ENCODE measurements at places on chromosomes 3 and 15.

DNA sequence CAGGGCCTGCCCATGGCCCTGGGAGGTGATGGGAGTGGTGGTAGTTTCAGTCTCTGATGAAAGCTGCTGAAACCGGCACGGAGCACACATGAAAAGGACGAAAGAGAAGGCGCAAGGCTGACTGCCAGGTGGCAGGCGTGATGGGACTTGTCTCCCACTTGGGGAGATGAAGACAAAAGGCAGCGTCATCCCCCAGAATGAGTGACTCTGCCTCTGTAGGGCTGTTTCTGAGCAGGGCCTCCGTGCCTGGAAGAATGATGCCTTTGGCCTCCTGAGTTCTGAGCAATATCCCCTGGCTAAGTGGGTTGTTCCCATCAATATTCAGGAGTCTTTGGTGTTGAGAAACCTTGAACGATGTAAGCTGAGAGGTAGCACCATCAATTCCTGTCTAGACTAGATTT is 237.8 kb downstream of the OPA1 start:
- peak; percentile 48 for DNase-seq

DNA sequence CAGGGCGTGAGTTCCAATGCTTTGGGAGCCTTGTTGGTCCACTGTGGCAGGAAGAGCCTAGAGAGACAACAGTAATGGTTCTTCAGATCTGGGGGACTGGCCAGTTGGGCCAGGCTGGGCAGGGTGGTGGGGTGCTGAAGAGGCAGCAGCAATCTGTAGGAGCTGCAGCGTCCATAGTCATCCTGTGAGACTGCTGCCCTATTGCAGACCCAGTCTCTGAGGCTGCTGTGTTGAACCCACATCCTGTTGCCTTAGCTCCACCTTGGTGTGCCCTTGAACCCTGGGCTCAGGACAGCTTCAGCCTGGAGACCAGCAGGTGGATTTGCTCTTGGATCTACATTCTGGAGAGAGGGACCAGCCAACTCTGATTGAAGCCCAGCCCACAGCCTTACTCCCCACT is 23.6 kb upstream of the ETV5 start:
- DNase-seq: no peak

DNA sequence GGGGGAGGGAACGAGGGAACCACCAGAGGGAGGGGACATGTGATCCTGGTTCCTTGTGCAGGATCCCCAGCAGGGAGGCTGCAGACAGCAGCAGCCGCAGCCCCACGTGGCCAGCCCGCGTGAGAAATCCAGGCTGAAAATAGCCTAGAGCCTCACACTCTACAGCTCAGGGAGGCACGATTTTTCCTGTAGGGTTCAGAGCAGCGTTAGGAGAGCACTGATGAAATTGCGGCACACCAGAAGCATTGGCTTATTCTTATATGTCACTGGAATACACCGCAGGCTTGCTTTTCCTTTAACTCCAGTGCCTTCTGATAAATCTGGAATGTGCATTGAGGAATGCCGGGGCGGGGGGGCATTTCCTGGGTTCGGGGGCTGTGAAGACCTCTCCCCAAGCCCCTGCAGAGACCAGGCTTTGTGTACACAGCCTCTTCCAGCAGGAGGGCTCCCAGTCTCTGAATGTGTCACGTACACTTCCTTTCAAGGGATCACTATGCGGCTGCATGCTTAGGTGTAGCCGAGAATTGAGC is 193.0 kb downstream of the ATP10A start:
- peak; percentile 22 for DNase-seq

GRCh38 chr3:73094129-73094528 is 32.7 kb downstream of the EBLN2 start:
- no peak for DNase-seq

- no peak for DNase-seq
Observed at GRCh38 chr3:126983276-126983652, 349 bp downstream of the PLXNA1 start.

- no peak for DNase-seq
Observed at GRCh38 chr3:30638685-30639412, 32.4 kb downstream of the TGFBR2 start.

DNA sequence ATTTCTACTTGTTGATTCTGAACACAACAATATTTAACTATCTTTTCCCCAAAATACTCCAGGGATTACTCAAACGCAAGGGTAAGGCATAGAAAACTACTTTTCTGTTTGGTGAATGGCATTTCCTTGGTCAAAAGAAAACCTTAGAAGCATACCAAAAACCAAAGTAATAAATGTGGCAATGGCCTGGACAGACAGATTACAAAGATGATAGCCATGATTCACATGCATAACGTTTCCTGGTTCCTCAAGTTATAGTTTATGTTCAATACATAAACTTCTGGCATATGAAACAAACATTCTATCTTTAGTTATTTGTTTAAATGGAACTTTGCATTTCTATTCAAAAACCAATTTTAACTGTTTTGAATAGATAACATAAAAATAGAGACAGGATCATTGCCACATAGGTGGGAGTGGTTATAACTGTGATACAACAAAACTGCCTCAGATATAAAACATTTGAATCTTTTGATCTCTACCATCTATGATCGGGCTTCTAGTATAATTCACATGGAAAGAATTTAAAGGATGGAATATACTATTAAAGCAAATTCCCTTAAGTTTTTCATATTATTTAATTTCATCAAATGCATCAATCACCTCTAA is 32.1 kb downstream of the FOXP1 start:
- no peak for DNase-seq

GRCh38 chr3:102205647-102206046 is 229.2 kb upstream of the ZPLD1 start:
- DNase-seq: no peak

GRCh38 chr15:69718436-69718835 is 265.8 kb downstream of the RPLP1 start:
- DNase-seq: no peak

- DNase-seq: no peak
Observed at GRCh38 chr15:33858836-33859235, 109.5 kb upstream of the CHRM5 start.

DNA sequence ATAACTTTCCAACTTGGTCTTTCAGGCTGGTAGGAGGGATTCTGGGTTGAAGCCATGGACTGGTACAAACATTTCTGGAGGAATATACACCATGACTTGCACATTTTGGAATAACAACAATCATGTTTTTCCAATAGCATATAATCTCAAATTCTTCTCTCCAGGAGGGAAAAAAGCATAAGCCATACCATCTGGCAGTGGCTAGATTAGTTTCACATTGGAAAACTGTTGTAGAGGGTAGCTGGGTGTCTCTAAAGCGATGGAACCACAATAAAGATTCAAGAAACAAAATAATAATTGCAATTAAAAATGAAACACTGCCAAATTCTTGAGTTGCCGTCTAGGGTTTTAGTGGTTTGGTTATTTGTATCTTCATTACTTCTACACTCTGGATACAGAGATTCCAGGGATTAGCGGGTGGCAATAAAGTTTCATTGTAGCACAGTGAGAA is 278.5 kb upstream of the RASGRP1 start:
- DNase-seq: peak; percentile 26

DNA sequence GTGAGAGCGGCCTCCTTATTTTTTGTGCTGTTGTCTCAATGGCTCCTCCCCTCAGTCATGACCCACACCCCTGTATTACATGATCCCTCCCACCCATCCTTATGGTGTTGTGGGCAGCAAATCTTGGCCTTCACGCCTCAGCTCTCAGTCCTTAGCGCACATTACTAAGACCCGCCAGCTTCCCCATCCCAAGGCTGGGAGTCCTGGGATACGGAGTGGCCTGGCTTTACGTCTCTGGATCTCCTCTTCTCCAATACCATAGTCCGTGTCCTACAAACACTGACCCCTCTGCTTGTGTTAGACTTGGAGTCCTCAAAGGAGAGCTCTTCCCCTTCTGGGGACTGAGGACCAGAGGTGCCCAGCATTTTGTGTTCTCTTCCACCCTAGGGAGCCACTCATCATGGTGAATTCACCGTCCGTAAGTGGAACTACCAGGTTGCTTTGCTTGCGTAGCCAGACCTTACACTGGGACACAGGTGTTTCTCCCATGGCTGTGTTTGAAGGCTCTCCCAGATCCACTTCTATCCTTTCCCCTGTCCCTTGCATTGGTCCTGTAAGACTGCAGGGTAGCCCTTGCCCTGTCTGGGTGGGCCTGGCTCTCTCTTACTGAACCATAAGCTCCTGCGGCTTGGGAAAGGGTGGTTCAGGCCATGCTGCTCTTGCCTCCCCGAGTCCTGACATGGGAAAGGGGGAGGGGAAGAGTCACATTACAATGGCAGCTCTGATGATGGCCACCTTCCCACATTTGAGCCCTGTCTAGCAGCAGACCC is 13.6 kb downstream of the GRM2 start:
- DNase-seq: no peak

DNA sequence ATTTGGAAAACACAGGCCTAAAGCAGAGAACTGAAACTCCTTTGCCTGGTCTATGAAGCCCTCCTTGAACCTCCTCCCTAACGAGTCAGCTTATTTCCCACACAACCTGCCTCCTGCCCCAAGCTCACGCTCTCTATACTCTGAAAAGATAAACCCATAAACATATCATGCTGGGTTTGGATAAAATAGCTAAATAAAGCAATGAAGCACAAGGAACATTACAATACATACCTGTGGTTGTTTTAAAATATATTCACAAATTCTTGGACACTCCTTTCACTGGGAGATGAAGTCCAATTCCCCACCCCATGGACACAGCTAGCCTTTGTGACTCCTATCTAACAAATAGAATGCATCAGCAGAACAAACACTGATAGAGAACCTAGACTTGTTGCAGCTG is 98.2 kb downstream of the PLCH1 start:
- no peak for DNase-seq

- DNase-seq: no peak
Observed at GRCh38 chr15:98981851-98982722, 25.5 kb downstream of the PGPEP1L start.

GRCh38 chr3:177317247-177317646 is 120.0 kb upstream of the TBL1XR1 start:
- DNase-seq: no peak

- no peak for DNase-seq
Observed at GRCh38 chr3:128040660-128041059, 11.6 kb upstream of the SEC61A1 start.

GRCh38 chr3:15298504-15298903 is 33.9 kb downstream of the SH3BP5 start:
- DNase-seq: no peak

GRCh38 chr15:40917585-40917984 is 11.6 kb upstream of the DLL4 start:
- no peak for DNase-seq

DNA sequence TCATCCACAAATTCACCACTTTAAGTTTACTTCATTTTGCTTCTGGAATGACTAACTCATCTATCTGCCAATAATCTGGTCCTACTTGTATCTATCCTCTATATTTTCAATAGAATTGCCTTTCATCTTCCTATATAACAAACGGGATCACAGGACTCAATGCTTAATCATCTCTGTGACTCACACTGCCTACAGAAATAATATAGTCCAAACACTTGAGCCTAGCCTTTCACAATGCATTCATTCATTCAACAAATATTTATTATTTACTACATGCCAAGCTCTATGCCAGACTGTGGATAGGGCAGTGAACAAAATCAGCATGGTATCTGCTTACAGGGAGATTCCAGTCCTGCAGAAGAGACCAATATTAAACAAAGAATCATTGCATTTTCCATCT is 16.6 kb upstream of the AGTR1 start:
- DNase-seq: no peak

DNA sequence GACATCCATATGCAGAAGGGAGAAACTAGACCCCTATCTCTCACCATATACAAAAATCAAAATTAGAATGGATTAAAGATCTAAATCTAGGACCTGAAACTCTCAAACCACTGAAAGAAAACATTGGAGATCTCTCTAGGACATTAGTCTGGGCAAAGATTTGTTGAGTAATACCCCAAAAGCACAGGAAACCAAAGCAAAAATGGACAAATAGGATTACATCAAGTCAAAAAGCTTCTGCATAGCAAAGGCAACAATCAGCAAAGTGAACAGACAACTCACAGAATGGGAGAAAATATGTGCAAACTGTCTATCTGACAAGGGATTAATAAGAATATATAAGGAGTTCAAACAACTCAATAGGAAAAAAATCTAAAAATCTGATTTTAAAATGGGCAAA is 54.8 kb downstream of the MYO9A start:
- no peak for DNase-seq

DNA sequence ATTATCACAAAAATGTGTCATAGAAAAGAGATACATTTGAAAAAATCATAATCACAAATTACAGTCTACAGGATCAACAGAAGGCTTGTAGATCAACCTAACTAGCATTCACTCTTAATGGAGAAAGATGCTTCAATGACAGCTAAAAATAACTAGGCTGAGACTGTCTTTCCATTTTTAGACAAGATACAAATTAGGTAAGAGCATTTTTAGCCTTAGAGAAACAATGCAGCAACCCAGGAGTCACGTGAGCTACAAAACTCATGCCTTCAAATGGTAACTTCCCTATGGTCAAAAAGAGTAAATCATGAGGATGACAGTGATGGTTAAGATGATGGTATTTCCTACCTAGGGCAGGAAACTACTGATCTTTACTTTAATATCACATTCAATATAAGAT is 415.4 kb downstream of the MAGI1 start:
- no peak for DNase-seq

- DNase-seq: no peak
Observed at GRCh38 chr3:73661265-73661664, 36.5 kb upstream of the PDZRN3 start.

- no peak for DNase-seq
Observed at GRCh38 chr15:89197503-89197971, 23.8 kb downstream of the RLBP1 start.

DNA sequence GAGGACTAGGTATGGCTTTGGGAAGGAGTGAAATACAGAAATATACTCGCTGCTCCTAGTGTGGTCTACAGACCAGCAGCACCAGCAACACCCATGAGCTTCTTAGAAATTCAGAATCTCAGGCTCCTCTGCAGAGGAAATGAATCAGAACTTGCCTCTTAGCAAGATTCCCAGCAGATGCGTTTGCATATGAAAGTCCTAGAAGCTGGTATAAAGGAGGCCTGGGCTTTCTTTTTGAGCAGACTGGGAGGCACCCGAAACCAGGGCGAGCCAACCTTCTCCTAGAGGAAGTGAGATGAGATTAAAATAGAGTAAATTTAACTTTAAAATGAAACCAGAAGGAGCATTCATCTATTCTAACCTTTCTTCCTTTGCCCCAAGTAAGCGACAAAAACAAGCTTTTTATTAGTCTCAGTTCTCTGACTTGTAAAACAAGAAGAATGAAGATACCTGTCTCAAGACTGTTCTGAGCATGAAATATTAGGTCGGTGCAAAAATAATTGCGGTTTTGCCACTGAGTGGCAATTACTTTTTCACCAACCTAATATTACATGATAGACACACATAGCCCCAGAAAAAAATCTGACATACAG is 140.0 kb downstream of the PDZRN3 start:
- no peak for DNase-seq
